Activated T-helper 2 cell treated with anti-CD3 and anti-CD28 coated beads, Interferon-gamma antibody, Interleukin-2, Interleukin-4, amounts not matched to agents 10 μg/mL and 5 μg/mL and 100 μg/mL, durations not matched to agents 14 hours and 24 hours and 36 hours (primary cell): ENCODE measurements at places on chromosomes 4 and X. TPM values are rescaled to one million over a fixed set of nuclear protein-coding genes. Genes with fewer than 3 reads are reported as not detected.

GRCh38 chr4:129829373-129829772 lies 733.4 kb downstream of the C4orf33 start:
- no peak for DNase-seq
- H3K36me3 ChIP-seq = no peaks in the 10 kb centered on the region

GRCh38 chr4:134934036-134934808 lies 732.6 kb upstream of the PABPC4L start:
- H3K4me3 ChIP-seq = no peak overlapping the region
- H3K27me3 ChIP-seq = no peaks in the 10 kb centered on the region
- no peak for DNase-seq
- H3K36me3 ChIP-seq = no peaks in the 10 kb centered on the region
- no peak overlapping the region for H3K27ac ChIP-seq

DNA sequence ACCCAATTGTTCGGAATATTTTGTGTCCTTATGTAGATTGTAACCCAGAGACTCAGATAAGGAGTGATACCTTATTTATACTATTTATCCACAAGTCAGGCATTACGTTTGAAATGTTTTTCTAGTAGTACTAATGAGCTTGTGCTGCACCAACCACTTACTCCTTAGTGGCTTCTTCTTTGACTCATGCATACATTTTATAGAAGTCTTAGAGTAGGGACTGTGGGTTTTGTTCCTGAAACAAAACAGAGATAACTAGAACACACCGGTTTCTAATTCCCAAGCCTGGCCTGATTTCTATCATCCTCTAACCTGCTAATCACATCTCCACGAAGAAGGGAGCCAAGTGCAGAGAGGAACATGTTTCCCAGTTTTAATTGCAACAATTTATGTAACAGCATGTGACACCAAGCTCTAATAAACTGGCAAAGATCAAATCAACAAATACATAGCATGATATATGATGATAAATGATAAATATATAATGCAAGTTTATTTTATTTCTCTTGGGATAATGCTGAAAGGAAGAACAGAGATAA lies 32.3 kb downstream of the MGARP start:
- H3K36me3 ChIP-seq = no peaks in the 10 kb centered on the region
- no peaks in the 10 kb centered on the region for H3K4me1 ChIP-seq
- H3K27me3 ChIP-seq = peaks cover 16% of the 10 kb centered on the region
- H3K4me3 ChIP-seq = no peak overlapping the region

The KLF8 gene
- 7.4 and 7.5 TPM in 2 replicates for total RNA-seq

- peaks cover 8% of the 10 kb centered on the region for H3K27me3 ChIP-seq
- DNase-seq = no peak
- peaks cover 5% of the 10 kb centered on the region for H3K36me3 ChIP-seq
- H3K4me1 ChIP-seq = peaks cover 62% of the 10 kb centered on the region
- peak overlapping the region; percentile 96 for H3K27ac ChIP-seq
These were observed 6.5 kb downstream of the ZFYVE28 start for GRCh38 chr4:2411786-2412510.

GRCh38 chr4:173509036-173510001 lies 20.7 kb downstream of the HAND2 start:
- H3K27me3 ChIP-seq = peaks cover 83% of the 10 kb centered on the region
- peaks cover 5% of the 10 kb centered on the region for H3K36me3 ChIP-seq
- peak overlapping the region; percentile 68 for H3K4me3 ChIP-seq
